ENCODE measurements at places on chromosomes 13 and 19.

GRCh38 chr13:28494778-28495537, at the start of gene FLT1:
TSS of gene FLT1 (minus strand) at chr13:28495128. CDS start at chr13:28494843, 285 bp downstream.
- no peak for DNase-seq

GRCh38 chr19:2981898-2982297, 4.5 kb downstream of the TLE6 start:
- no peak for DNase-seq

GRCh38 chr13:26531742-26532141, 25.7 kb upstream of the WASF3 start:
- no peak for DNase-seq

DNA sequence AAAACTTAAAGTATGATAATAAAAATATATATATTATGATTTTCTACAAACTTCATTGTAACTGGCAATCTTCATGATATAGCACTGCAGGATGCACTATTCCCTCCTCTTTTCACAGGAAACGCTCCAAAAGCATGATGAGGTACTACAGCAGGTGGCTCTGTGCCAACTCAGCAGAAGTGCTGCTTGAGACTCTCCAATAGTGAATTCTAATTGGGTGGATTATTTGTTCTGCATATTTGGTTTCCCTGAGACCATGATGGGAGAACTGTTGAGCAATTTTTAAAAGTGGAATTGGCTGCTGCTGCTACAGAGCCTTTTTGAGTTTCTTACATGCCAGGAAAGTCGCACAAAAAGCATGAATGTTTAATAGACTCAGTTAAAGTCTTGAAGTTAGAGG, 1782.4 kb upstream of the PCDH20 start:
- no peak for DNase-seq

GRCh38 chr13:27461940-27462584, 11.7 kb upstream of the MTIF3 start:
- DNase-seq: peak; percentile 11

DNA sequence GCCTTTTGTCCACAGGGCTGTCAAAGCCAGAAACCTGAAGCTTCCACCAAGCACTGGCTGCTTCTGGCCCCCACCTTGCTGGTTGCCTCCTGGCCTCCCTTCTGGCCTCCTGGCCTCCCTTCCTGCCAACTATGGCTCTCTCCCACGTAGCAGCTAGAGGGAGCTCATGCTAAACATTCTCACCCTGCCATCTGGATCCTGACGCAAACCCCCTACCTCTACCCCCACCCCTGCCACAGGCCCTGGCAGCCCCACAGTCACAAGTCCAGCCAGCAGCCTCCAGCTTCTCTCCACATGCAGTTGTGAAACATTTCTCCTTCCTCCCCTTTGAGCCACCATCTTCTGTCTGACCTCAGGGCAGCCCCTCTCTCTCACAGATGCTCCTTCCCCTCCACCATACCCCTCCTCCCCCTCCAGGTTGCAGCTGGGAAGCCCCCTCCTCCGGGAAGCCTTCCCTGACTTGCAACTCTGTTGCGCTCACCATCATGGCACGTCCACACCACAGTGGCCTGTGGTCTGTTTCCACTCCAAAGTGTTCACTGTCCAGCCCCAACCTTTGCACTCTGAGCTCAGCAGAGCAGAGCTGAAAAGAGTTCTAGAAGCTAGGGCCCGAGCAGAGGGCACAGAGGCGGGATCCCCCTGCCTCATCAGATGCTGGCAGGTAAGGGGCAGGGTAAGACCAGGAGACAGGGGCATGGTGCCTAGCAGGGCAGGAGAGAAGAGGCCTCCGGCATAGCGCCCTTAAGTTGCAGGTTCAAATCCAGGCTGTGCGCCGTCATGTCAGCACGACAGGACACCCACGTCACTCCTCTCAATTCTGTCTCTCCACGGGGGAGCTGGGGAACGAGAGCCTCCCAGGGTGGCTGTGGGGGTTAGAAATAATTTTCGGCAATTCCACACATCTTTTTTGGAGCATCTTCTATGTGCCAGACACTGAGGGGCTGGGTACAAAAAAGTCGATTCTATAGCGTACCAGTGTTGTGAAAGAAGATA, 7.3 kb downstream of the ADGRL1 start:
- no peak for DNase-seq

DNA sequence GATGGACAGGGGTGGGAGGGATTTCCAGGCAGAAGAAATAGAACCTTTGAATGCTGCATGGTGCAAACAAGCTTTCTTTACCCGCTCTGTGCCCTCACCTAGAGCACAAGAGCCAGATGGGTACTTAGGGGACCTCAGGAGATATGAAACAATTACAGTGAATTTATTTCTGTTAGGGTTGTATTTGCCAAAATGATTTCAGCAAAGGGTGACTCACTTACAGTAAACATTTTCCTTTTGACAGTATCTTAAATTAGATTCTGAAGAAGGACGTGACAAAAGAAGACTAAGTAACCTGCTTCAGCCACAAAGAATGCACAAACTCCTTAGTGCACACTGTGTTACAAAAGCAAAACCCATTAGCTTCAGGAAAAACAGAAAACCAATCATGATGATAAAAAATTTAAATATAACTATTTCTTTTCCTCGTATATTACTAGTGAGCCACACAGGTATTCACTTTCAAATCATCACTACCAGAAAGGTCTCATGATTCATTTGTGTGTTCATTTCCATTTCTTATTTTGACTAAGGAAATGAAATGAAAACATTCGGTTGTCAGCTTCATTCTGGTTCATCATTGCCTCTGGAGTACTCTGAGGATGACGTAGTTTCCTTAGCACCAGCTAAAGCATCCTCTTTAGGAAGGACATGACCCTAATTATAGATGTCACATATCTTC, 158.8 kb downstream of the NHLRC3 start:
- no peak for DNase-seq

DNA sequence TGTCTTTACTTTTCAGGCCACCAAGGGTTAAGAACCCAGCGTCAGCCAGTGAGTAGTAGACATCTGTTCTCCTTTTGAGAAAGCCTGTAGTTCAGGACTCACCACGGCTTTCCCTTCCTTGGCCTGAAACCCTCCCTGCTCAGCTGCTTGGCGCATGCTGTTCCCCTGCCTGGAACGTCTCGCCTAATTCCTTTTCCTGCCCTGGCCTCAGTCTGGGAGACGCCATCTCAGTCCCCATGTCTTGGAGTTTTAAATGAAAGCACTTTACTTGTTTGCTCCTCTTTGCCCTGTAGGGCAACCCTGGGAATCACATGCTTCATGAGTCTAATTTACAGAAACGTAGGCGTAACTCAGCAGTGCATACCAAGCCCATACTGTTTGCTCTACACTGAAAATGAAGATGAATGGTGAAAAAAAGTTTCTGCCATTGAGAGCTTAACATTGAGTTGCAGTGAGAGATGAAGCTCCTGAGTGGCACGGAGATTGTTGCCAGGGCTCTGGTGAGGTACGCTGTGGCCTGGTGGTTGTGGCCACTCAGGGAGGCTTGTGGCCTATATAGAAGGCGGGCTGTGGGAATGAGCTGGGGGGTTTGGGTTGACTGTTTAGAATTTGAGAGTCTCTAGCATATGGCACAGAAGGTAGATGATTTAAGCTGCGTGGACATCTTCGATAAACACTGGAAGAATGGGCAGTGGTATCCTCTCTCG, 52.8 kb downstream of the GATAD2A start:
- no peak for DNase-seq

GRCh38 chr19:5436106-5436947, 18.9 kb upstream of the ZNRF4 start:
- DNase-seq: no peak

DNA sequence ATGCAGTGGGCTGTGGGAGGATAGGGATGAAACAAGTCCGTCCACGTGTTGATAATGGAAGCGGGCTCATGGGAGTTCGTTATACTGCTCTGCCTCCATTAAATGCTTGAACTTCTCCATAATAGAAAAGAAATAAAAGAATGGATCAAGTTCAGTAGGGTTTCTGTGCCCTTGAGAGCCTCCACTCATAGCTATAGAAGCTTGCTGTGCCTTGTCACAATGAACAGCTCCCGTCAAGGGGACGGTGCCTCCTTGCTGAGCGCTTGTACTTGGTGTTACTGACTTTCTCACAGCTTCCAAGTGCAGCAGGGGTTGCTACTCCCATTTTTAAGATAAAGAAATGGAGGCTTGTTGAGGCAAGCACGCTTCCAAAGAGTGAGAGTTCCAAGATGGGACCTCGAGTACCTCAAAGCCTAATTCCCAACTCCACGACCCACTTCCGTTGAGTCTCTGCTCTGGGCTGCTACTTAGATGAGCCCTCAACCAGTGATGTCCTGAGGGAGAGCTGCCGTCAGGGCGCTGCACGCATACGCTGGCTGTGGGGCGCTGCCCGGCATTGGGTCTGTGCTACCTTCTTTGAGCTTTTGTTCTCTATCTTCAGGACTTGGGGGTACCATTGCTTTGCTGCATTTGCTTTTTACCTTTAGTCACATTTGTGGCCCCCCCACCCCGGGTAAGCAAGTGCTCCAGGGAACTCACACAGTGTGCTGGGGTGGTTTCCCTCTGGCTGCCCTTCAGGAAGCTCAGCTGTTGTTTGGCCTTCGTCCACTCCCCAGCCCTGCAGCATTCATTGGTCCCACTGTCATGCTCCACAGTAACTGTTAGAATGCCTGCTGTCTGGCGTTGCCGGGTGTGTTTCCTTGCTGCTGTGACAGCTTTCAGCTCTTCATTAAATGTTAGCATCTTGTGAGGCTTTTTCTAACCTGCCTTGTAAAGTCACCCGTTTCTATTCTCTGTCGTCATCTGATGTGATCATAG, 9.5 kb downstream of the SNRNP70 start:
- DNase-seq: peak; percentile 29

GRCh38 chr13:106581225-106581624, 13.3 kb upstream of the ARGLU1 start:
- DNase-seq: no peak

DNA sequence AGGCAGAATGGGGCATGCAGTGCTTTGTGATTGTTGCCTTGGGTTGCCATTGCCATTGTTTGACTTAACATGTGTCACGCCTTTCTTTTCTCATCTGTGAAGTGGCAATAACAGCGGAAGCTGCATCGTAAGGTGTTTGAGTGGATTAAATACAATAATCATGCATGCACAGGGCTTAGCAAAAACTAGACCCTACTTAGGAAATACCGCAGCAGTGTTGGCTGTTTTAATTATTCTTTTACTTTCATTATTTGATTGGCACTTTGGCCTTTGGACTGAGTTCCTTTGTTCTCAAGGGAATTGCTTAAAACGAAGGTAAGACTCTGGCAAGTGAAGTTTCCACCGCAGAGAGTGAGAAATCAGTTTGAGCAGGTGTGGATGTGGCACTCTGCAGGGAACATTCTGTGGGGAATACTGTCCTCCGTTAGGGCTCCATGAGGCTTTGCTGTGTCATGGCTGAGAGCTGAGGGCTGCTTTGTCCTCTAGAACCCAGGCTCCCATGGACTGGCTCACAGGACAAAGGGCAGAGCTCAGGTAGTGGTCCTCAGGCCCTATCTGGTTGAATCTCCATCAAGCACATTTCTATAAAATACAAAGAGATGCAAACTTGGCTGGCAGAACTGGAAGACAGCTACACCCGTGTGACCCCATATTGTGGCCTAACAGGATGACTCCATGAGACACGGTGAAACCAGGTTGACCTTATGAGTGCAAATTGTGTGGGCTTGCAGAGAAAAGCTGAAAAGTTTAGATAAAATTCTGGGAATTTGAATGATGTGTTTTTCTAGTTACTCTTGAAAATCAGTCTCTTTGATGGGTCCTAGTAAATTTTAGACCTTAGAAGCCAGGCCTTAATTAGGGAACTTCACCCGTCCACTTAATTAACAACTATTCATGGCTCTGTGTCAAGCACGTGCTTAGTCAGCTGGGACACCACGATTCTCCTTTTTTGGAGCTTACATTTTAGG, 407.2 kb downstream of the KCNRG start:
- no peak for DNase-seq

DNA sequence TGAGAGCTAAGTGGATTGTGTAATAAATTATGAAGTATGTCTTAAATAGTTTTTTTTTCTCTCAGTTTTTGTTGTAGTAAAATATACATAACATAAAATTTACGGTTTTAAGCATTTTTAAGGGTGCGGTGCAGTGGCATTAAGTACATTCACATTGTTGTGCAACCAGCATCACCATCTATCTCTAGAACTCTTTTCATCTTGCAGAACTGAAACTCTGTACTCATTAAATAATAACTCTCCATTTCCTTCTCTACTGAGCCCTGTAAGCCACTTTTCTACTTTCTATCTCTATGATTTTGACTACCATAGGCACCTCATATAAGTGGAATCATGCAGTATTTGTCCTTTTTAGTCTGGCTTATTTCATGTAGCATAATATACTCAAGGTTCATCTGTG, 87.1 kb downstream of the GJA3 start:
- no peak for DNase-seq

GRCh38 chr13:23592596-23592995, 22.4 kb downstream of the TNFRSF19 start:
- DNase-seq: no peak

- DNase-seq: no peak
Observed at GRCh38 chr19:42250183-42250665, 4.7 kb downstream of the ERF start.

GRCh38 chr19:33247441-33247819, 21.8 kb upstream of the SLC7A10 start:
- no peak for DNase-seq

GRCh38 chr13:23087880-23088279, 92.9 kb upstream of the SGCG start:
- no peak for DNase-seq

DNA sequence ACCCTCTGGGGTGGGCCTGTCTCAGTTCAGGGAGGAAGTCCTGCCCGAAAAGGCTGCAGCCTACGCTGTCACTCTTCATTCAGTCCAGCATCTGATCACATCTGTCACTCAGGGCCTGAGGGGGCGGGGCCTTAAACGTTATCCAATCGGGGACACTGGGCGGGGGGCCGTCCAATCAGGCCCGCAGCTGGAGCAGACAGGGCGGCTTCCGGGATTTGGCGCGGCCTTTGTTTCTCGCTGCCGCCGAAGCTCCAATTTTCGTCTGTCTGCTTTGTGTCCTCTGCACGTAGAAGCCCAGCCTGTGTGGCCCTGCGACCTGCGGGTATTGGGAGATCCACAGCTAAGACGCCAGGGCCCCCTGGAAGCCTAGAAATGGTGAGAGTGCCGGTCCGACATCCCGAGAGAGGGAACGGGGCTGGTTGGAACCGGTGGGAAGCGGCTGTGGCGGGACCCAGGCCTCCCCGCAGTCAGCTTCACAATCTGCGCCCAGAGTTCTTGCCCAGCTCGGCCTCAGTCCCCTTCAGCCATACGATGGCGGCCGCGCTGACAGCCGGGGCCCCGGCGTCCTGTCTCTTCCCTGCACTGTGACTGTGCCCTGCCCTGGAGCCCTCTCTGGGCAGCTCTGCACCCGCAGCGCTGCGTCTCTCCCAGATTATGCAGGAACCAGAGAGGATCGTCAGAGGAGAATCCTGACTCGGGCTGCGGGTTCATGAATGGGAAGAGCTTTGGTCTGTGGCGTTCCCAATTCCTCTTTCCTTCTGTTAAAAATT, at the start of gene ZNF730:
TSS of gene ZNF730 (plus strand) at position 224 of the 770 bp plus-strand sequence. CDS start at position 373, 149 bp downstream.
- peak; percentile 63 for DNase-seq

GRCh38 chr19:29860492-29860891, 48.7 kb downstream of the CCNE1 start:
- DNase-seq: no peak

GRCh38 chr13:106532111-106532929, 3.1 kb downstream of the EFNB2 start:
- peak; percentile 24 for DNase-seq

GRCh38 chr19:33032218-33032781, 32.4 kb downstream of the RHPN2 start:
- no peak for DNase-seq

GRCh38 chr13:77360032-77360685, 33.3 kb upstream of the MYCBP2 start:
- no peak for DNase-seq

- DNase-seq: no peak
Observed at GRCh38 chr13:43375797-43376465, 352.5 kb downstream of the DNAJC15 start.

GRCh38 chr13:32838945-32839344, 177.3 kb upstream of the KL start:
- DNase-seq: no peak

Measured in nucleus accumbens (tissue), 56 donors.